ENCODE measurements at places on chromosomes 16 and 17.

DNA sequence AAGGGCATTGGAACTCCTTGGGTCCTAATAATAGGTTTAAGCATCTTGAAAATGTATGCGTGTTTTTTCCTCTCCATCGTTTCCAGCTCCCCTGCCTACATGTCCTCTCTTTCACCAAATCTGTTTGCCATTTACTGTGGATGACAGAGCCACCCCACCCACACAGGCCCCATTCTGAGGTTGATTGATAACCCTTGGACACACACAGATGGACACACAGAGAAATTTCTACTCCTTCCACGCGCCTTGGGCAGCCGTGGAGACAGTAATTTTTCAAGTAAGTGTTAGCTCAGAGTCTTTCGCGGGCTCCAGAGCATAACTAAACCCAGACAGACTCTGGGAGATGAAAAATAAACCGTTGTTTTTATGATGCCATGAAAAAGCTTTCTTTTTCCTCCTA is 103.3 kb upstream of the NLRP1 start:
- no peak for DNase-seq

DNA sequence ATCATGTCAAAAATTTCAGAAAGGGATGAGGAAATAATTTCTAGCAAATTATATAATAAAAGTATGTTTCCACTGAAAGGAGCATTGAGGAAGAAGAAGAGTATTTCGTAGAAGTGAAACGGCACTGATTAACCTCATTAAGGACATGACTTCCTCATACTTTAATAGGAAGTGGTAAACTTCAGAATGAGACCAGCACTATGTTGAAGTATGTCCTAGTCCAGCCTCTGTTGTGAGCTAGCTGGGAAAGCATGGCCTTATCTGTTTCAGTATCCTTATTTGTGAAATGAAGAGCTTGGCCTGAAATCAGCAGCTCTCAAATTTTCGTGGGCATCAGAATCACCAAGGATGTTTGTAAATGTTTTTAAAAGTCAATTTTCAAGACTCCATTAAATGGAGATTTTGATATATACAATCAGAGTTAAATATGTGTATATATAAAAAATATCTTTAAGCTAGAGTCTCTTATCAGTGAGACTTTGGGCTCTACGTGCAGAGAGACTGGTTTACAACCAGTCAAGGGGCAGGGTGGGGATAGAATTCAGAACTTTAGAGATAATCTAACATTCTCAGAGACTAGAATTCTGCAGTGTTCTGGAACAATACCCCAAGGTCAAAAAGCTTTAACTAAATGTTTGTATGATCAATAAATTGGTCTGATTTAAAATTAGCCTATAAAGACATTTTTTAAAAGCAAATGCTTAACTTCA is 365.4 kb downstream of the CDH13 start:
- no peak for DNase-seq

DNA sequence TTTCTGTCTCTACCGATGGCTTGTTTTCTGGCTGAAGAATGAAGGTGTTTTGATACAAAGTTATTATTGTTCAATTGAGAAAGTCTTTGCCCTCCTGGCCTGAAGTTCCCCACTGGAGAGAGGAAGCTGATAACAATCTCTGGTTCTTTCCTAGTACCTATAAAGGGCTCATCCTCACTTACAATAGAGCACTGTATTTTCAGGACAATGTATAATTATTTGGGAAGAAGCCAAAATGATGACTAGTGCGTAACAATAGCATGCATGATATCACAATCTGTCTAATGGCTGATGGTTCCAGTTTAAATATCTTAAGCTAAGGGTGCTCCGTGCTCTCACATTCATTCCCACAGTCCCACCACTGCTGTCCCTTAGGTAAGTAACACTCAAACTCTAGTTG is 230.7 kb downstream of the IRX3 start:
- DNase-seq: no peak

DNA sequence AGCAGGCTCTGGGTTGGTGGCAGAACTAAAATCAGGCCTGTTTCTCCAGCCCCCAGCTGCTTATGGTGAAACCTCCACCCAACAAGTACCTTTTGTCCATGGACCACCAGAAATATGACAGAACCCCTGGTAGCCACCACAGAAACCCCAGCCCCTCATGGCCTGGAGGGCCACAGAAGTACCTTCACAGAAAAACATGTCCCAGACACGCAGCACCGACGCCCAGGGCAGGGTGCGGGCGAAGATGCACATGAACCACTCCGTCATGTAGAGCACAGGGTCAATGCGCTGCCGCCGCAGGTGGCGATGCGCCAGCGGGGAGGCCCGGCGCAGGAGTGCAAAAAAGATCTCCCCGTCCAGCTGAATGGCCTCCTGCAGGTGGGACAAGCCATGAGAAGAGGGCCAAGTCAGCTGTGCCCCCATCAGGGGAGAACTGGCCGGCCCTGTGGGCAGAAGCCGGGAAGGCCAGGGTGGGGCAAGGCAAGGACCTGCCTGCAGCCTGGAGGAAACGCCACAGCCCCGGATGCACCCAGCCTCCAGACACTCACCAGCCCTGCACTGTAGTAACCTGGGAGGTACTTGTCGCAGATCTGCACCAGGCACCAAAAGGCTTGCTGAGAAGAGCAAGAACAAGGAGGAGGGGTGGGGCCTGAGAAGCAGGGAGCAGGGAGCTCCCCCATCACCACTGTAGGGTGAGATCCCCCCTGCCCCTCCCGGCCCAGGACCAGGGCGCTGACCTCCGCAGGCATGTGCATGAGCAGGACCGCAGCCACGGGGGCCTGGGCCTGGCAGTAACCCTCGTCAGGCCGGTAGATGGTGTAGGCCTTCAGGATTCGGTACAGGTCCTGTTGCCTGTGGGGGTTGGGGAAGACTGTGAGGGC is 4.1 kb upstream of the CD2BP2 start:
- DNase-seq: no peak

DNA sequence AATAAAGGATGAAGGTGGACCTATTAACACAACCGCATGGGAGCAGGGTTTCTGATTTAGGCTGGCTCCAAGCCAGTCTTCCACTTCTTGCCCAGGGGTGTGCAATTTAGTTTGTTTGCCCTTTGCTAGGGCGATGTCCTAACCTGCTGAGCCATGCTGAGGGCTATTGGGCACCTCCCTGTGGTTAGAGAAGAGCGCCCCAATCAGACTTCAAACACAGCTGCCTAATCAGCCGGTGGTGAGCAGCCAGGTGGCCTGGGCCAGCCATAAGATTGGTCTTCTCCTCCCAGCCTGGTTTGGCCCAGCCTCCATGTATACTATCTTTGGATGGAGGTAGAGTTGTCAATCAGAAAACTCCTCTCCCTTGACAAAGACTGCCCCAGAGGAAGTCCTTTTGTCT is 15.7 kb downstream of the TMEM94 start:
- DNase-seq: no peak

DNA sequence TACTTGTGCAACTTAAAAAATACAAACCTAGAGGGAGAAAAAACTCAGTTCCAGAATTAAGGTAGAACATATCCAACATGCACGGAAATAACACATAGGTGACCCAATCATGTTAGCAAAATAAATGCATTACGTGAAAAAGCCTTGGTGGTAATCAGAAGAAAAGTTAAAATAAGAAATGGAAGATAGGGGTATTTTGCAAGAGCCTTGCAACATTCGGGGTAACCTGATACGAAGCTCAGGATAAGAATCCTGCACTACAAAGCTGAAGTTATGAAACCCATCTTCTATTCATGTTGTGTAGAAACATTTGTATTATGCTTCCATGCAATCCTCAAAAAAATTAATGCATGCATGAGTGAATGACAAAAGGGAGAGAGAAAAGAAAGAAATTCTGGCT is 33.1 kb downstream of the CHCT1 start:
- no peak for DNase-seq

GRCh38 chr16:28317040-28317880 is 24.9 kb downstream of the SBK1 start:
- peak; percentile 57 for DNase-seq

DNA sequence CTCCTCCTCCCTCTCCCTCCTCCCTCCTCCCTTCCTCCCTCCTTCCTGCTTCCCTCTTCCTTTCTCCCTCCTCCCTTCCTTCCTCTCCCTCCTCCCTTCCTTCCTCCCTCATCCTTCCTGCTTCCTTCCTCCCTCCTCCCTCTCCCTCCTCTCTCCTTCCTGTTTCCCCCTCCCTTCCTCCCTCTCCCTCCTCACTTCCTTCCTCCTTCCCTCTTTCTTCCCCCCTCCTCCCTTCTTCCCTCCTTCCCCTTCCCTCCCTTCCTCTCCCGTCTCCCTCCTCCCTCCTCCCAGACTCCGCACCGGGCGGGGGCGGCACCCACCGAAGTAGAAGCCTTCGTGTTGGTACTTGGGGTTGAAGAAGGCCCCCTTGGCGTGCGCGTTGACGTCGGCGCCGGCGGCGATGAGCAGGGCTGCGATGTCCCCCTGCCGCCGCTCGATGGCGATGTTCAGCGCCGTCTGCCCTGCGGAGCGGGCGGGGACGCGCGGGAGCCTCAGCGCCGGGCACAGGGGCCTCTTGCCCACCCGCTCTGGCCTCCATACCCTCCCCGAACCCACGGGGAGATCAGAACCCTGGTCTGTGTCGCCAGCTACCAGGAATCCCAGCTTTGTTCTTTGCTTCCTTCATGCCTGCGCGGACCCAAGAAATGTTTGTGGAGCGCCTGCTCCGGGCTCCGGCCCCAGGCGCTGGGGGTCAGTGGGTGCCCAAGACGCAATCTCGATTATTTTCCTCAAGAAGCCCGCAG is 22.2 kb downstream of the TRPV3 start:
- no peak for DNase-seq

DNA sequence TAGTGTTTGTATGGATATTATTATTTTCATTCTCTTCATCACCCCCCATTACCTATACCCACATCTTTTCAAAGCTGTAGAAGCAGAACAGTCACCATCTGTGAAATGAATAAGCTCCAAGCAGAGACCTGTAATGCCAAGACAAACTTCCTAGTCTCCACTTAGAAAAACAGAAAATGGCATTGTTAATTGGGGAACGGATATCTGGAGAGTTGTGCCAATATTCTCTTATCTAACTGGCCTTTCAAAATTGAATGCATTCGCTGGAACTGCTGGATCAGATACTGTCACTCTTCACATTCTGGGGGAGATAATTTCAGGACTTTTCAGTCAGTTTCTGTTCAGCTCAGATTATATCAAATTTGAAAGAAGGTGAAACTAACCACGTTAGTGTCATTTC is 464.4 kb upstream of the GOT2 start:
- no peak for DNase-seq

DNA sequence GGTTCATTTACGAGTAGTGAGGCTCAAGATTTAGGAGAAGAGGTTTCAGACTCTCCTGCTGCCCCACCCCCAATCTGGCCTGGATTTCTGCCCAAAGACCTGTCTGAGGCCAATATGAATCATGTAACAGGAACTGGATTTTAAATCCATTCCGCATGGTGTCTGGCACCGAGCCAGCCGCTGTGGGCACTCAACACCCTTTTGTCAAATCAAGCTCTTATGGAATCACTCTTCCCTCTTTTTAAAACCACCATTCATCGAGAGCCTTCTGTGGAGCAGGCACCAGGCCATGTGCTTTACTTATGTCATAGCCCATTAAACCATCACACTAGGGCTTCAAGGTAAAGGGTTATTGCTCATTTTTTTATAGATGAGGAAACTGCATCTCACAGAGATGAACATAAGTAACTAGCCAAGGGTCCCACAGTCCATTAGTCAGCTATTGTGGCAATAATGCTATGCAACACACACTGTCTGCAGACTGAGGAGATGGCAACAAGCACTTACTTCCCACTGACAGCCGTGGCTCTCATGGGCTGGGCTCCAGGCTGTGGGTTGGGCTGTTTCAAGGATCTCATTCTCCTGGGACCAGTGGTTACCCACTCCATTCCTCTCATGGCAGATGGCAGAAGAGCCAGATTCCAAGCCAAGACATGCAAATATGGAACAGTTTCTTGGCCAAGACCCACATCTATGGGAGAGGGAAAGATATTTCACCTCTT is 93.6 kb downstream of the WSCD1 start:
- DNase-seq: no peak

DNA sequence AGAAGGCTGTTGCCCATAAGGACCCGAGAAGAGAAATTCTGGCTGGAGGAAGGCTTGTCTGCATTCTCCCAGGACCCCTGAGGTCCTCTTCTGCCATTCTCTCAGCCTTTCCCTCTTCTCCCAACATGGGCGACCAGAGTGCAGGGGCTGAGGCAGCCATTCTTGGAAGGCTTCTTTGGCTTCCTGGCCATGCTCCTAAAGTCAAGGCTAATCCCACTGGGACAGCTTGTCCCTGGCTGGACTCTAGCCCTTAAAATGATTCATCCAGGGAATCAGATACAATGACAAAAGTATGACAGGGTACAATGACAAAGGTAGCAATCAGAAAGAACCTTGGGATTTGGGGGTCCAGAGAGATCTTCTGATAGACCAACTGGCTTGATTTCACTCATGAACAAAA is 26.8 kb downstream of the SRL start:
- no peak for DNase-seq

DNA sequence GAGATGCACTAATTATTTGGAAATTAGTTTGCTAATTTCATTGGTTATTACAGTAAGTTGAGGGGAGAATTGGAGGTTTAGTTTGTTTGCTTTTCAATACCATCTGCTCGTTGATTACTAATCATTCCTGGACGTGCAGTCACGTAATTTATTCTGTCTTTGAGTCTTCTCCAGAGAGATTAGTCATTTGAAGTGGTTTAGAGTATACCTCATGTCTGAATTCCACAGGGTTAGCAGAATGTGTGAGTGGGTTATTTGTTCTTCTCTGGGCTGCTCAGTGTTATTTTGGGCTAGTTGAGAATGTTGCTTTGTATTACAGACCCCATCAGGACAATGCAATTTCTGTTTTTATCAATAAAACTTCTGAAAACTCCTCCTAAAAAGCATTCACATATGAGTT is 265.0 kb downstream of the RBFOX1 start:
- no peak for DNase-seq

GRCh38 chr17:79838522-79839274 is 542 bp downstream of the CBX4 start:
- no peak for DNase-seq

GRCh38 chr16:73457851-73458250 is 409.9 kb upstream of the ZFHX3 start:
- DNase-seq: no peak

DNA sequence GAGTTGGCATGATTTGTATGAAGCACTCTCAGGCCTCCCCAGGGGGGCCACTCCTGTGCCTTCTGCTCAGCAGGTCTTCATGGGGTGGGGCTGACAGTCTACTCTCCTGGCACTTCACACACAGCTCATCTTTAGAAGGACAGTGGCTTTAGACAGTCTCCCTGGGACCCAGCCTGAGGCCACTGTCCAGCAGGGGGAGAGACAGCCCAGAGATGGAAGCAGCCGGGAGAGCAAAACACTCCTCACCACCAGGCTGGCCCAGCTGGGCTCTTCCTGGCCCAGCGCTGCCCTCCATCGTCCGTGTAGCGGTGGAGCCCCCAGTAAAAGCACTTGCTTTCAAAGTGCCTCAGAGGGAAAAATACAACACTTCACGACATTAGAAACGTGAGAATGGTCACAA is 62.0 kb upstream of the CRHR1 start:
- no peak for DNase-seq

GRCh38 chr16:70646260-70647241 is at the start of gene IL34:
TSS of gene IL34 (plus strand) at chr16:70646559. CDS start at chr16:70646948, 389 bp downstream.
- no peak for DNase-seq

- DNase-seq: no peak
Observed at GRCh38 chr16:3480901-3481695, 14.2 kb downstream of the C16orf90 start.

Data from stimulated activated CD4-positive, alpha-beta T cell treated with anti-CD3 and anti-CD28 coated beads, Interleukin-1b, Interleukin-23, amount 100 ng/mL, for 1 hour (primary cell).